ENCODE measurements at places on chromosomes 5 and 9.

DNA sequence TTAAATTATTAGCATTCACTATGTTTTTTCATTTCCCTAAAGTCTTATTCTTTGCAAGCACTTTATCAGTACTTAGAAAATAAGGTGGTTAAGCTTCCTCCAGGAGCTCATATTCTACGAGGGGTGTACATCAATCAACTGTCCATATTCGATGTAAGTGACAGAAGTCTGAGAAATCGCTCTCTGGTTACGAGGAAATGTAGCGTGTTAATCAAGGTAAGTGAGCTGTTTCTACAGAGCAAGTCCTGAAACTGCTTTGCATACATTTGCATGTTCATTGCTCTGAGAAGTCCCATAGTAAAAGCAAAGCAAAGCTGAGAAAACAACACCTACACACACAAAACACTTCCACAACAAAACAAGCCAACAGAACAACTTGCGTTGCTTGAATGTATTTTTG is 893.9 kb upstream of the DMAC1 start:
- DNase-seq = no peak

DNA sequence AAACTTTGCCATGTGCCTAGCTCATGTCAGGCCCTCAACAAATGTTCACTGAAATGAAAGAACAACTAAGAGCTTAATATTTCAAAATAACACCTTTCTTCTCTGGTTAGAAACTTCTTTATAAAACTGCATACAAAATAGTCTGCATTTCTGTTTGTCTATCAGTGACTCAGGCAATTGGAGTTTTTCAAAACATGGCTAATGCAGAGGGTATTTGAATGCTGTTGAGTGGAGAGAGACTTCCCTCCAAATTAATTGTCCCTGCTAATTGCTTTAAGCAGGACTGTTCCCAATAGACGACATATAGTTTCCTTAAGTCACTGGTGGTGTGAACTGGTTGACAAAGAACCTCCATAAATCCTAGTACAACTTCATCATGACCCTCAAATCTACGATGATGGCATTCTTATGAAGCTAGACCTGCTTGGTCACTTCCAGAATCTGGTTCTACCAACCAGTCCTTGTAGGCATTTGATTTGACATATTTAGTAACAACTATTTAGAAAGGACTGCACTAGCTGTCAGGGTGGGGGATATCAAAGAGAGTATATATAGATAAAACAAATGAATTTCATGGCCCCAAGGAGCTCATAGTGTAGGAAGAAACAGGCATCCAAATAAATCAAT is 84.5 kb downstream of the PRLR start:
- no peak for DNase-seq

- no peak for DNase-seq
Measured at GRCh38 chr5:135223404-135223803, 175.6 kb downstream of the MACROH2A1 start.

GRCh38 chr5:111511831-111512374 is 432 bp downstream of the STARD4 start:
- DNase-seq = peak; percentile 22

- DNase-seq = no peak
Measured at GRCh38 chr5:154690488-154690887, 64.7 kb upstream of the LARP1 start.

- DNase-seq = peak; percentile 36
Measured at GRCh38 chr5:52786949-52787599, 642 bp upstream of the ITGA1 start.

DNA sequence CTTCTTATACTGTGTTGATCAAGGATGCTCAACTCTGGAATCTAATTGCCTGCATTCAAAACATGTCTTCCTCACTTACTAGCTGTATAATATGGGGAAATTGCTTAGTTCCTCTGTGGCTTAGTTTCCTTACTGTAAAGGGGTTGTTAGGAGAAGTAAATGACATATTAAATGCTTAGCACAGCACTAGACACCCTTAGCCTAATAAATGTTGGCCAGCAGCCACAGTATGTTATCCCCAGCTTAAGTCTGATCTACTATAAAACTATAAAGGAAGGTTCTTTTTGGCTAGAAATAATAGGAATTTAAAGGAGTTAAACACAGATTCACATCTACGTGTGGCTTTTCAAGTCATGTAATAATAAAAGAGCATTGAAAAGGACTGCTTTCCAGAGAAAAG is 232.4 kb downstream of the PCSK1 start:
- DNase-seq = peak; percentile 19

DNA sequence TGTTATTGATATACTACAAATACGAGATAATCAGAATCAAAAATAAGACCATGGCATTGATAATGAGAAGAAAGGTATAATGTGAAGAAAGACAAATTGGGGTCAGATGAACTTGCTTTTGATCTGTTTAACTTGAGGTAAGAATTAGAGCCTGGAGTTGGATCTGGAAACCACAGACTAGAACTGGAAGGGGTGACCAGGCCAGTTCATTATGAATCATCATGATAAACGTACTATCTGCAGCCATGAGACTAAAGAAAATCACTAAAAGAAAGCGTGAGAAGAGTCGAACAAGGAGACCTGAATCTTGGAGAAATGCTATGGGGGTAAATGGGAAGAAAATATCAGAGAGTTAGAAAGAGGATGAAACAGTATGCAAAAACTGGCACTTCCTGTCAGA is 967.5 kb downstream of the NR2F1-AS1 start:
- DNase-seq = no peak

DNA sequence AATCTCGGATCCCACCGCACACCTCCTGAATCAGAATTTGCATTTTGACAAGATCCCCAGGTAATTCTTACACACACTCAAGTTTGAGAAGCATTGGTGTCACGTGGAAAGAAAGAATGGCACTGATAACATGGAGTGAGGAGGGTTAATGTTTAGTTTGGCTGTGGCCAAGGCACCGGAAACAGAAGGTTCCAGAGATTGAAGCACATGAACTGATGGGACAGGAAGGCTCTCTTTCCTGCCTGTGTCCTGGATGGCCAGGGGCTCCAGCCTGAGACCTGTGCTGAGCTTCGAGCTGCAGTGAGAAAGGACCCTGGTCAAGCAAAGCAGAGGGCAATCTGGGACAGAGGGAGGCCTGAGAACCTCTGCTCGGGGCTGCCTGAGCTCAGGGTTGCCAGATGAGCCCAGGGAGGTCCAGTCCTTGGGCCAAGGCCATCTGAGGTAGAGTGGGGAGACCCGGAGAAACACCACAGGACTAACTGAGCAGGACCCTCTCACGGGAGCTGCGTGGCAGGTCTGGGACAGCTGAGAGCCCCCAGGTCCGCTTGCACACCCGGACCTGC is 27.3 kb downstream of the AFAP1L1 start:
- DNase-seq = no peak

DNA sequence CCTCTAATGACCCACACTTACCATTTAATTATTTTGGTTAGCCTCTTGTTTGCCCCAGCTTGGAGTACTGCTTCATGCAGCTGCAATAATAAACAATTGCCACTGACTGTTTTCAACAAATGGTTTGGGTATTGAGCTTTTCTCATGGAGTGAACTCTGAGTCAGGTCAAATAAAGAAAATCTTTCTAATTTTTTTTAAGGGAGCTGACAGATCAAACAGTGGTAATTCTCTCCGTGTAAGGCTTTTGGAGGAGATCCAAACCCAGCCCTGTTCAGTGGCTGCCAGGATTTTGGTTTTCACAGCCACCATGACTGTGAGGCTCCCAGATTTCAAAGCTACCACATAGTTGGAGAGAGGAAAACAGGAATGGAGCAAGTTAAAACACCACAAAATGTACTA is 110.7 kb upstream of the EFNA5 start:
- no peak for DNase-seq

GRCh38 chr5:178467568-178468195 is 122.5 kb downstream of the COL23A1 start:
- DNase-seq = peak; percentile 69

All from CD14-positive monocyte (primary cell).